ENCODE measurements at places on chromosomes 7 and 10.

DNA sequence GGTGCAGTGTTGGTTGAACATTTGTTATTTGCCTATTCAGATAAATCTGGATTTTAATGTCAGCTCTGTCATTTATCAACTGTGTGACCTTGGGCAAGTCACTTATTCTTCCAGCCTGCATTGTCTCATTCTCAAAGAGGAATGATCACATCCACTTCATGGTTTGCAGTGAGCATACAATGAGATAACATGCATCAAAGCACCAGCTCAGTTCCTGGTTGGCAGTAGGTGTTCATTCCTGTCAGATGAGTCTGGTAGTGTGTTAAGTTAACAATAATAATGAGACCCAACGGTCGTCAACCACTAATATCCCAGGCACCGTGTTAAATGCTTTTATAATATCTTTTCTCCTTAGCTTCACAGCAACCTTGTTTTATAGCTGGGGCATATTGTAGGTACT is 137.3 kb downstream of the SORCS3 start:
- DNase-seq, result no peak

DNA sequence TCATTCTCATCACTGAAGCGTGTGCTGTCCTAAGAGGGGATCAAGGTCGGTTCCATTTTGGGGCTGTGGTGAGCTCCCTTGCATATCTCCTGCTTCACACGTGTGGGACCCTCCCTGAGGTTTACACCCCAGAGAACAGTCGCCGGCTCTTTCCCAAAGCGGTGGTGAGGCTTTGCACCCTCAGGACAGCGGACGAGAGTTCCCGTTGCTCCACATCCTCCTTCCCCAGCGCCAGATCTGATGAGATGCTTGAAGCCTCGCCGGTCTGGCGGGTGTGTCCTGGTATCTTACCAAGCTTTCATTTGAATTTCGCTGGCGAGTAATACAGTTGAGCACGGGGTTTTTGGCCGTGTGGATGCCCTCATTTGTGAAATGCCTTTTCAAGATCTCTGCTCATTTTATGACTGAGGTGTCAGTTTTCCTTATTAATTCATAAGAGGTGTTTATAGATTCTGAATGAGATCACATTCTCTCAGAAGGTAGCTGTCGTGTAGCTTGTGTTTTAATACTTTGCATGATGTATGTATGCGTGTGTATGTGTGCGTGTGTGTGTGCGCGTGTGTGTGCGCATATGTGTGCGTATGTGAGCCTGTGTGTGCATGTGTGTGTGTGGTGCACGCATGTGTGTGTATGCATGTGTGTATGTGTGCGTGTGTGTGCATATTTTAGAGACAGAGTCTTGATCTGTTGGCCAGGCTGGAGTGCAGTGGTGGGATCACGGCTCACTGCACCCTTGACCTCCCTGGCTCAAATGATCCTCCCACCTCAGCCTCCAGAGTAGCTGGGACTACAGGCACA is 30.7 kb downstream of the ELFN1 start:
- no peak for DNase-seq

GRCh38 chr7:86991093-86991769 is 68.2 kb downstream of the ELAPOR2 start:
- no peak for DNase-seq

GRCh38 chr10:95246582-95247051 is 44.2 kb downstream of the PDLIM1 start:
- DNase-seq, result no peak
